ENCODE measurements at places on chromosomes 6 and 20.

DNA sequence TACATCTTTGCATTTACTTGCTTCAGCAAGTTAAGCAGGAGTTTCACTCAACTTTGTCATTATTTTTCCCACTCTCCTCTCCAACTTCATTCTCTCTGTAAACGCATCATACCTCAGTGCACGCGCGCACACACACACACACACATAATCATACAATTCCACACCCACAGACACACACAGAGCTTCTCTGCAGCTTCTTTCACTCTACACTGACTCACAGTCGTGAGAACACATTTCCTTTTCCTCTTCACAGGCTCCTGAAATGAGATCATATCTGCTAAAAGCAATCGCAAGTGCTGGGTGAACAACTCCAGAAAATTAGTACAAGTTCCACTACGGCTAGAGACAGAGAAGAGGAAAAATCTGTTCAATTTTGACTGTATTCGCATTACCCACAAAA lies 215.4 kb downstream of the PTPRT start:
- no peak for DNase-seq

GRCh38 chr6:91149246-91149955 lies 562.5 kb upstream of the MAP3K7 start:
- no peak for DNase-seq

GRCh38 chr6:138593909-138594757 lies 94.8 kb upstream of the NHSL1 start:
- DNase-seq = no peak

- DNase-seq = no peak
Observed at GRCh38 chr20:31662372-31662854, 24.7 kb downstream of the COX4I2 start.
